Naive thymus-derived CD4-positive, alpha-beta T cell (primary cell): ENCODE measurements at places on chromosomes 2 and 18. TPM values are rescaled to one million over a fixed set of nuclear protein-coding genes. Genes with fewer than 3 reads are reported as not detected.

Gene PUM2
- polyA plus RNA-seq, result 20.1 TPM

Gene PNPT1
- 23.7 TPM for polyA plus RNA-seq

Gene TGIF1
- polyA plus RNA-seq, result 38.8 TPM

Gene ADAM23
- 1.2 TPM for polyA plus RNA-seq

Gene KCNJ3
- polyA plus RNA-seq, result not detected

Gene EPB41L3
- 1.9 TPM for polyA plus RNA-seq

Gene TOGARAM2
- polyA plus RNA-seq, result 0.58 TPM

Gene SERPINB10
- not detected for polyA plus RNA-seq

Gene TP53I3
- polyA plus RNA-seq, result not detected

Gene PJVK
- polyA plus RNA-seq, result 0.45 TPM

Gene KCNG2
- polyA plus RNA-seq, result not detected

Gene TWIST2
- polyA plus RNA-seq, result not detected
